GM06990 (cell line): ENCODE measurements at places on chromosomes 5 and 9.

- no peak for DNase-seq
Observed at GRCh38 chr5:72226950-72227349, 93.1 kb downstream of the MRPS27 start.

- no peak for DNase-seq
Observed at GRCh38 chr5:2192496-2192895, 309.8 kb upstream of the IRX4 start.

GRCh38 chr5:22699319-22699718 lies 153.8 kb downstream of the CDH12 start:
- no peak for DNase-seq

DNA sequence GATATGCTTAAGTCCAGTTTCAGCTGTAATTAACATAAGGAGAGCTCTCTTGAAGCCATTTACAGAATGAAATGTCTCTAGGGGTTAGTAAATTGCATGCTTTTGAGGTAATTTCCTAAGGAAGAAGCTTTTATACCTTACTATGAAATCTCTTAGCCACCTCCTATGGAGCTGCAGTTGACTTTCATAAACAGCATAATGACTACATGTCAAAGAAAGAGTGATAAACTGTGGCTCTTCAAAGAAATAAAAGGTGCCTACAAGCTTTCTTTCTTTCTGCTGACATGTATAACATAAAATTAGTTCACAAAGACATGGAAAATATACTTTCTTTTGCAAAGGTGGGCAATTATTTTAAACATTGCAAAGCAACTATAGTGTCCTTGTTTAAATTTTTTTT lies 90.8 kb downstream of the TMEM167A start:
- DNase-seq, result no peak

DNA sequence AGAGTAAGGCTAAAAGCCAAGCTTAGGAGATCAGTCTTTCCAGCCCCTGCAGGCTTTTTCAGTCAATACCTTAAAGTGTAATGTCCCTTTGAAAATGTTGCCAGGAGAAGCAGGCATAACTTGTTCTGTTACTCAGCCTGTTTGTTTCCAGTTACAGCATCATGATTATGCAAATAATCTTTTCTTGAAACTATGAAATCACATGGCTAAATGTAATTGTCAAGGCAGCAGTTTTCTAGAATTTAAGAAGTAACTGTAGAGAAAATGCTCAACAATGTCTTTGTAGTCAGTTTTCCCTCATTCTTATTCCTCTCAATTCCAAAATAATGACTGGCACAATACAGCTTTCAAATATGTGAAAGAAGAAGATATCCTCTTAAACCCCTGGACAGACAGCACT lies 1.9 kb upstream of the GPR107 start:
- DNase-seq, result no peak

GRCh38 chr5:39160576-39161213 lies 58.7 kb downstream of the FYB1 start:
- DNase-seq, result no peak

DNA sequence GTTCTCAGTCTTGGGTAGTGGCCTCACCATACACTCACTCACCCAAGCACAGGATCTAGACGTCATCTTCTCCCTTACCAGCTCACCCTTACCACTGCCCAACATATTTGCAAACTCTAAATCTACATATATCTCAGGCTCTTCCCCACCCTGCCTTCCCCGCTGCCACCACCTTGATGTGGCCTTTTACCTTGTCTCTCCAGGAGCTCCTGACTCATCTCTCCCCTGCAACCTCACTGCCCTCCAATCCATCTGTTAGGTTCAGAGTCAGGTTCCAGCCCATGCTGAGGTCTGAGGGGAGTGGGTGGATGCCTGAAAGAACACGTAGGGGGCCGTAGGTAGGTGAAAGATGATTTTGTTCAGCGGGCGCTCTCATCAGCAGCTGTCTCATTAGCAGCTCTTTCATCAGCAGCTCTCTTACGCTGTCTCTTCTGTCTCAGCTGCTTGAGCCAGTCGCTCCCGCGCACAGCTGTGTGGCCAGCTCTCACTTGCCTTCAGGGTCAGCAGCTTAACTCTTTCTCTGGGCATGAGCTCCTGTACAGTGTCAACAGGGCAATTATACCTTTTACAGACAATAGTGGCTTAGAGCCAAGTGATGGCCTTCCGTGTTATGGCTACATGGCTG lies 23.1 kb upstream of the CKMT2 start:
- no peak for DNase-seq

DNA sequence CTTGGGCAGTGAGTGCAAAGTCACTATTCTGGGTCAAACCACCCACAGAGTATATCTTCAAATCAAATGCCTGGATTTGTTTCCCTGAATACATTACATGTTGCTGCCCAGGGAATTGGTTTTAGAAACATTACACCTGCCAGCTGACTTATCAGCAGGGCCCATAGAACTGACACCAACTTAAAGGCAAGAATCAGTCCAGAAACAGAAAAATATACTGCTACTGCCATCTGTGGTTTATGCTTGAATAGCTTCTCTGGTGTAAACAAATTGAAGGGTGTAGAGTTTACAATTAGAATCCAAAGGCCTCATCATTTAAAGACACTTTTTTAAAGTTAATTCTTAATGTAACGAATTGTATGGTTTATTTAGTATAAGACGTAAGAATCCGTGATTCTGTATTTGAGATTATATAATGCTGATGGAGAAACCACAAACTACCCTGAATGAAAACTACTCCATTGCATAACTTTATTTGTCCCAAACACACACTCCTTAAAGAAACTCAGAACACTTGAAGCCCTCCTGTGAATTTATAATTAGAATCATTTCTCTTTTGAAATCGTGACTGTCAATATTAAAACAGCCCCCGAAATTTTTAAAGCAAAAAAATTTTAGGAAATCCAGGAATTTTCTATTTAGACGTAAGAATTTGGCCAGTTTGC lies 6.2 kb downstream of the NR6A1 start:
- DNase-seq, result no peak

DNA sequence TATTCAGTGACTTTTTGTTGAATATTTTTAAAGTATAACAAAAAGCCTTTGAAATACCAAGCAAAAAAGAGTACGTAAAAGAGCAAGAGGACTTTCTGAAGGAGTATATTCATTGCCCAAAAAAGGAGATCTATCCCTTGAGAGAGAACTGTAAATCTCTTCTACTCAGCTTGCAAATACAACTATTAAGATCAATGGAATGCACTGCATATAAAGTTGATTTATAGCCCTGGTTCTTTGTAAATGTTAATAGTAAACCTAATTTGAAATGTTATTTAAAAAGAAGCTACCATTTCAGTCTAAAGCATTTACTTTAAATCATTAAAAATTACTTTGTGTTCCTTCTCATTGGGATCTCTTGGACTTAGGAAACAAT lies 168.1 kb downstream of the PDE4D start:
- DNase-seq, result no peak

GRCh38 chr5:140855772-140856674 lies at the start of gene PCDHA10:
PCDHA10 (plus strand) TSS chr5:140855897; CDS start chr5:140856049, 152 bp downstream.
- no peak for DNase-seq

GRCh38 chr9:106107716-106108115 lies 413.4 kb downstream of the TMEM38B start:
- DNase-seq, result no peak

- no peak for DNase-seq
Observed at GRCh38 chr9:2180704-2181103, 165.6 kb downstream of the SMARCA2 start.

DNA sequence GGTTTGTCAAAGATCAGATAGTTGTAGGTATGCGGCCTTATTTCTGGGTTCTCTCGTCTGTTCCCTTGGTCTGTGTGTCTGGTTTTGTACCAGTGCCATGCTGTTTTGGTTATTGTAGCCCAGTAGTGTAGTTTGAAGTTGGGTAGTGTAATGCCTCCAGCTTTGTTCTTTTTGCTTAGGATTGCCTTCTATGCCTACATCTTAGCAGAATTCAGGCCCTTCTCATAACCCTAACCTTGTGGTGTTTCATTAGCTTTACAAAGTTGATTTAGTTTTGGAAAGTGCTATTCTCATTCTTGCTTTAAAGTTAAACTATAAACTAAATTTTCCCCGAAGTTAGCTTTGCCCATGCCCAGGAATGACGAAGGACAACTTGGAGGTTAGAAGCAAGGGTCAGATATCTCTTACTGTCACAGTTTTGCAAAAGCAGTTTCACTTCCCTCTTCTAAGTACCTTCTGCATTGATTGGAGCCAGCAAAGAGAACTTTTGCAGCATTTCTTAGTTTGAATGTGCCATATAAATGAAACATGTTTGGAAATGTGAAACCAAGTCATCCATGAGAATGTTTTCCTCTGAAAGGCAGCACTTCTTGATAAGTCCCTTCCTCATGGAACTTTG lies 274.3 kb upstream of the DMRT1 start:
- DNase-seq, result peak; percentile 28

DNA sequence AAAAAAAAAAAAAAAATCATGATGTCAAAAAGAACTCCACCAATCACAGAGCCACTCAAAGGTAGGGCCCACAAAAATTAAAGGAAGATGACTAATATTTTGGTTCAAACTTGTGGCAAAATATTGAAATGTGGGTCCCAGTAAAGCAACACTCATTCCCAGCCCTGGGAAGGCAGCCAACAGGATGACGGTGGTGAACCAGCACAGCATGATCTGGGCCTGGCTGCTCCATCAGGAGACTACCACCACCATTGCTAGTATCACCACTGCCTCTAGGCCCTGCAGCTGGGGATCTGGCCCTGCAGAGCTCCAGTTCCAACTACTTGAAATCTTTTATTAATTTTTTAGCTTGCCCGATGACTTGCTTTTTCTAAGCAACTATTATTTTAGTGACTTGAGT lies 206.8 kb upstream of the ITGA1 start:
- no peak for DNase-seq

- DNase-seq, result no peak
Observed at GRCh38 chr9:125137200-125137599, 6.1 kb downstream of the SCAI start.
